ENCODE measurements at places on chromosomes 1 and 21. TPM values are rescaled to one million over a fixed set of nuclear protein-coding genes. Genes with fewer than 3 reads are reported as not detected.

GRCh38 chr1:53442299-53442698 is 16.9 kb upstream of the DMRTB1 start:
- H3K36me3 ChIP-seq, result no peaks in the 10 kb centered on the region
- DNase-seq, result no peak
- peaks cover 3% of the 10 kb centered on the region for H3K27me3 ChIP-seq
- H3K4me1 ChIP-seq, result no peaks in the 10 kb centered on the region
- no peak overlapping the region for H3K4me3 ChIP-seq

- H3K27ac ChIP-seq, result no peak overlapping the region
- peaks cover 58% of the 10 kb centered on the region for H3K27me3 ChIP-seq
Measured at GRCh38 chr1:175679981-175680652, 63.3 kb downstream of the TNR start.

DNA sequence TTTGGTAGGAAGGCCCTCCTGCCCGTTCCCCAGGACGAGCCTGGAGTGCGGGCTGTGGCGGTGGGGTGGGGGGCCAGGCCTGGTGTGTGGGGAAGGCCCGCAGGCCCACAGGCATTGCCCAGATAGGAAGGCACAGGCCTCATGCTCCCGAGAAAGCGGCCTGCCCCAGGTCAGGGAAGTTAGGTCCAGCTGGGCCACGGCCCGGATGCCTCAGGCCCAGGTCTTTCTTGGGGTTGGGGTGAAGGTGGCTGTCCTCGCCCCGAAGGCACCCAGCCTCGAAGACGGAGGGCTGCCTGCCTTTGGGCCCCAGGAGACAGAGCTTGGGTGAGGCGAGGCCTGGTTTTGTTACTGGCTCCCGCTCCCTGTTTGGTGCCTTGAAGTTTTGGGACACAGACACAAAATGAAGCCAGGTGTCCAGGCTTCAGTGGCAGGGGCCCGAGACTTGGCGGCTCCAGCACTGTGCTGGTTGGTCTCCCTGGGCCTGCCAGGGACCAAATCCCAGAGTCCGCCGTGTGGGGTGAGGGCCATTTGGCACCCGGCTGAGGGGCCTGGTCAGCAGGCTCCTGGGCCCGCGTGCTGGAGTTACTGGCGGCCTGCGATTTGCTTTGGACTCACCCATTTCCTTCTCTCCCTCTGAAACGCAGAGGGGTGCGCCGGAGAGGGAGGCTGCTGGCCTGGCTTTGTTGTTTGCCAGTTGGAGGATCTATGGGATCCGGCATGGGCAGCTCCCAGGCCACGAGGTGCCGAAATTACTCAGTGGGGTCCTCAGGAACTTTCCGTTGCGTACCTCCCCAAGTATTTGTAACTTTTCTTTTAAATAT is 2.0 kb downstream of the SKI start:
- H3K27ac ChIP-seq, result peak overlapping the region; percentile 89
- no peaks in the 10 kb centered on the region for H3K36me3 ChIP-seq
- H3K27me3 ChIP-seq, result no peaks in the 10 kb centered on the region

GRCh38 chr1:35554266-35555211 is 2.7 kb downstream of the KIAA0319L start:
- H3K36me3 ChIP-seq, result peaks cover 38% of the 10 kb centered on the region
- H3K27ac ChIP-seq, result peak overlapping the region; percentile 39
- no peak for DNase-seq
- H3K27me3 ChIP-seq, result no peaks in the 10 kb centered on the region

- DNase-seq, result no peak
- no peaks in the 10 kb centered on the region for H3K27me3 ChIP-seq
- no peaks in the 10 kb centered on the region for H3K36me3 ChIP-seq
- peaks cover 16% of the 10 kb centered on the region for H3K4me1 ChIP-seq
Measured at GRCh38 chr1:168687816-168688215, 41.2 kb downstream of the DPT start.

DNA sequence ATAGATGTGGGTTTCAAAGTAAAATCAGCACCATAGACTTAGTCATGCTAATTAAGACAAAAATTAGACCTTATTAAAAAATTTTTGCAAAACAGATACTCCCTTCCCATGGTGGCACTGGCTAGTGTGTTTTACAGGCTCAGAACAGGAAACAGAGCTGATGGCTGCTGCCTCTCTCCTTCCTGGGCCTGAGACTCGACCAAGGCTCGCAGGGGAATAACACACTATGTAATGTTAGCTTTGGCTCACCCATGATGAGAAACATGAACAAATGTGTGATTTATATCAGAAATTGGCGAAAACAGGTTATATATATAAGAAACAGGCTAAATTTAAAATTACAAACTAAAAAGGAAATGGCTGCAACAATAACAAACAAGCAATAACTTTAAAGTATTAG is 50.7 kb downstream of the ERG start:
- no peak overlapping the region for H3K4me3 ChIP-seq
- no peak for DNase-seq
- peaks cover 41% of the 10 kb centered on the region for H3K4me1 ChIP-seq
- H3K36me3 ChIP-seq, result no peaks in the 10 kb centered on the region
- H3K27me3 ChIP-seq, result no peaks in the 10 kb centered on the region

DNA sequence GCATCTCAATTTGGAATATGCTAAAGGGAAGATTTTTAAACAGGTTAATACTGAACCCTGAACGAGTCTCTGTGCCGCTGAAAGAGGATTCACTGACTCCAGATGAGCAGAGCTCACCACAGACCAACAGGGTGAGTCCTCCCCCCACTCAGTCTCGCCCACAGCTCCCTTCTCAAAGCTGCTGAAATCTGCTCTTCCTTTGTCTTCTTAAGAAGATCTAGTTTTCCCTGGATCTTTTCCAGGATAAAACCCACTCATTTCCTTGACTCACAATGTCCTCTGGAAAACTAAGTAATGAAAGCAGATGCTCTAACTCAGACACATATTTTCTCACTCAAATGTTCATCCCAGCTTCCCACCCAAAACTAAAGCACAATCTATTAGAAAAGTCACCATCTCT is 447.0 kb upstream of the PKN2 start:
- H3K27me3 ChIP-seq, result no peaks in the 10 kb centered on the region
- DNase-seq, result no peak
- H3K4me3 ChIP-seq, result no peak overlapping the region
- H3K4me1 ChIP-seq, result no peaks in the 10 kb centered on the region
- no peak overlapping the region for H3K27ac ChIP-seq

GRCh38 chr21:37273440-37273839 is 6.3 kb upstream of the VPS26C start:
- H3K27ac ChIP-seq, result no peak overlapping the region
- no peak overlapping the region for H3K4me3 ChIP-seq
- H3K36me3 ChIP-seq, result no peaks in the 10 kb centered on the region
- H3K27me3 ChIP-seq, result no peaks in the 10 kb centered on the region

DNA sequence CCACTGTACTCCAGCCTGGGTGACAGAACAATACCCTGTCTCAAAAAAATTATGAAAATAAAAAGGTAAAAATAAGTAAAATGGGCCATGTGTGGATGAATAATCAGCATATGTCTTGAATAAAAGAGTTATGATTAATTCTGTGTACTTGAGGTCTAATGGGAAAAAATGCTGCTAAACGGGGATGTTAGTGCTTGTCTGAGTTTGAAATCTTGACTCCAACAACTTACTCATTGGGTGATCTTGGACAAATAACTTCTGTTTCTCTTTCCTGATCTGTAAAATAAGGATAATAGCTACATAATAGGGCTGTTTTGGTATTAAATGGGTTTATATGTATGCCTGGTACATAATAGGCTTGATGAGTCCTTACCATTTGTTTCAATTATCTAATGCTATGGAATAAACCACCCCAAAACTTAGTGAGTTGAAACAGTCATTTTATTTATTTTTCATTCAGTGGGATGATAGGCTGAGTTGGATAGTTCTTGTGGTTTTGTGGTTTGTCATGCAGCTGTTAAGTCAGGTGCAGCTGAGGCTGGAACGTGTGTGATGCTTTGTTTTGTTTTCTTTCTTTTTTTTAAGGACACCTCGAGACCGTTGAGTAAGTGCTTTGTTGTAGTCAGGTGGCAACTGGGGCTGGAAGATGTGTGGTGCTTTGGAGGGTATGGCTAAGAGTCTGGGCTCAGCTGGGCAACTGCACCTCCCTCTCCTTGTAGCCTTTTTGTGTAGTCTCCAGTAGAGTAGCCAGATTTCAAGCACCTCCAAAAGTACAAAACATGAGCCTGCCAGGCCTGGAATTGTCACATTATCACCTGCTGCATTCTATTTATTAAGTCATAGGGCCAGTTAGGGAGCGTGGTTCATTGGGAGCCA is 4.9 kb downstream of the MDM4 start:
- no peaks in the 10 kb centered on the region for H3K27me3 ChIP-seq
- H3K4me1 ChIP-seq, result peaks cover 59% of the 10 kb centered on the region
- H3K4me3 ChIP-seq, result no peak overlapping the region

- H3K4me3 ChIP-seq, result no peak overlapping the region
- H3K36me3 ChIP-seq, result peaks cover 5% of the 10 kb centered on the region
- H3K4me1 ChIP-seq, result peaks cover 31% of the 10 kb centered on the region
- peak overlapping the region; percentile 21 for H3K27ac ChIP-seq
- no peaks in the 10 kb centered on the region for H3K27me3 ChIP-seq
- no peak for DNase-seq
Measured at GRCh38 chr1:237760951-237761350, 129.8 kb downstream of the ZP4 start.

- no peaks in the 10 kb centered on the region for H3K36me3 ChIP-seq
- H3K27ac ChIP-seq, result peak within 1 kb of the TSS; percentile 9
- peak within 1 kb of the TSS; percentile 33 for H3K4me3 ChIP-seq
- H3K4me1 ChIP-seq, result peaks cover 37% of the 10 kb centered on the region
- no peaks in the 10 kb centered on the region for H3K27me3 ChIP-seq
Measured at GRCh38 chr1:159900086-159900680, at the start of gene CFAP45. CFAP45 (minus strand) TSS chr1:159900165; CDS start chr1:159900098, 67 bp downstream.

- no peak overlapping the region for H3K27ac ChIP-seq
- H3K36me3 ChIP-seq, result peaks cover 16% of the 10 kb centered on the region
- no peak overlapping the region for H3K4me3 ChIP-seq
- peaks cover 15% of the 10 kb centered on the region for H3K4me1 ChIP-seq
- DNase-seq, result no peak
Measured at GRCh38 chr1:19687414-19687813, 22.7 kb downstream of the HTR6 start.

DNA sequence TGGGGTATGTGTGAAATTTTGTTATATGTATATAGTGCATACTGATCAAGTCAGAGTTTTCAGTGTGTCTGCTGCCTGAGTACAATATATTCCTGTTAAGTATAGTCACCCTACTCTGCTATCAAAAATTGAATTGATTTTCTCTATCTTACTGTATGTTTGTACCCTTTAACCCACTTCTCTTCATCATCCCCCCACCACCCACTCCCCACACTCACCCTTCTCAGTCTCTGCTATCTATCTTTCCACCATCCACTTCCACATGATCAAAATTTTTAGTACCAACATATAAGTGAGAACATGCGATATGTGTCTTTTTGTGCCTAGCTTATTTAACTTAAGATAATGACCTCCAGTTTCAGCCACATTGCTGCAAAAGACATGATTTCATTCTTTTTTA is 4.2 kb downstream of the LY9 start:
- no peaks in the 10 kb centered on the region for H3K4me1 ChIP-seq
- H3K27me3 ChIP-seq, result no peaks in the 10 kb centered on the region
- H3K4me3 ChIP-seq, result no peak overlapping the region
- no peak for DNase-seq
- no peak overlapping the region for H3K27ac ChIP-seq

DNA sequence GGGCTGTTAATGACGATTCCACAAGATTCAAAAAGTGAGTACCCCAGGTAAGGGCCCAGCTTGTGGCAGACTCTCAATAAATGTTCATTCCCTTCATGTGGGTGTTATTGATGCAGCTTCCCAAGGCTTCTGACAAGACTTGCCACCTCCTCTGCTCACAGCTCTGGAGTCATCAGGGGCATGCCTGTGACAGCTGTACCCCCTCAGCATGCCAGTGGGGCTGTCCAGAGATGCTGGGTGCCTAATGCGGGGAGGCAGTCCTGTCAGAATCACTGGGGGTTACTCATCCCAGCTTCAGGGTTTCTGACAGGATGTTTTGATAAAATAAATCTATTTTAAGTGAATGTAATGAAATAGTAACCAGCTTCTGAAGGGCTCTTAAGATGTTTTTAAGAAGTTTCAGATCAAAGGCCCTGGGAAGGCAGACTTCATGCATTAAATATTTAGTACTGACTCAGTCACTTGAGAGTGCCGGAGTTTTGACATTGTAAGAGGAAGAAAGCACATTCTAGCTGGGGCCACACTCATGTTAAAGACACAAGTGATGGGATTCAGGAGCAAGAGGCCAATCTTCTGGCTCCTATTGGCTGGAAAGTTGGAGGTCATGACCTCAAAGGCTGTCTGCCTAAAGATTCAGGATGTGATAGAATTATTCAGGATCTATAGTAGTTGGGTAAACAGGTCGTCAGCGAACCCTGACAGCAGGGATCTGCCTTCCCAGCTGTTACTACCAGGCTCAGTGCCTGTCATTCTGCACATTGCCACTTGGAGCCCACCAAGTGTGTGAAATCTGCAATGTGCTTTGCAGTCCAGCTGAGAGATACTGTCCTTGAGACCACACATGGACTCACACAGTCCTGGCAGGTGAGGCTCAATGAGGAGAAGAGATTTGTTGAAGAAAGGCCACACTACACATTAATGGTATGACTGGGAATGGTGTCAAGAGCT is 239.6 kb upstream of the BEND5 start:
- H3K4me3 ChIP-seq, result no peak overlapping the region
- H3K27me3 ChIP-seq, result no peaks in the 10 kb centered on the region
- no peak overlapping the region for H3K27ac ChIP-seq

DNA sequence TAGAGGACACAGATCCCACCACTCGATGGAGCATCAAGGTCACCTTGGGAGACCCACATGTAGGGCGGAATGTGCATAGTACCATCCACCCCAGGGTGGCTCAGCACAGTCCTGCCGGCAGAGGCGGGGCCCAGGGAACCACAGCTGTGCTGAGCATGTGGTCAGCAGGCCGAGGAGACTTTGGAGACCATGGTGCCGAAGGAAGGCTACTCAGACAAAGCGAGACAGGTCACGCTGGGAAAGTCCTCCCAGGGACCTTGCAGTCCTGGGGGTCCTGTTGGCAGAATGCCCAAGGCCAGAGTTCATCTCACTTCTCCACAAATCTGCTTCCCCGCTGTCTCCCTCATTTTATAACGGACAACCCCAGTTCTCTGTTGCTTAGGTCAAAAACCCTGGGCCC is 22.5 kb downstream of the WNT3A start:
- peaks cover 45% of the 10 kb centered on the region for H3K27me3 ChIP-seq
- no peak overlapping the region for H3K27ac ChIP-seq
- no peaks in the 10 kb centered on the region for H3K4me1 ChIP-seq
- no peak overlapping the region for H3K4me3 ChIP-seq

DNA sequence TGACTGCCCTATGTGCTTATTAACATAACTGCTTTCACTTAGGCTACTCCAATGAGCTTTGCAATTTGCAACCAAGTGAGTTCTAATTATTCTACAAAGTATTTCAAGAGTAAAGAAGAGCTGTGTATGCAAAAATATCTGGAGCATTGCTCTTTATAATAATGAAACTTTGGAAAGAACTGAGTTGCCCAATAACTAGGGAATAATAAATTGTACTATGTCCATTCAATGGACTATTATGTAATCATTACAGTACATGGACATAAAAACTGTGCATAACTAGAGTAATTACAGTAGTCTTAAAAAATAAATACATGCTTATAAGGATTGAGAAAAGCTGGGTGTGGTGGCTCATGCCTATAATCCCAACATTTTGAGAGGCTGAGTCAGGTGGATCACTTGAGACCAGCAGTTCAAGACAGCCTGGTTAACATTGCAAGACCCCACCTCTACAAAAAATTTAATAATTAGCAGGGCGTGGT is 70.3 kb upstream of the JAK1 start:
- peaks cover 32% of the 10 kb centered on the region for H3K4me1 ChIP-seq
- H3K36me3 ChIP-seq, result peaks cover 21% of the 10 kb centered on the region
- H3K27me3 ChIP-seq, result no peaks in the 10 kb centered on the region
- H3K4me3 ChIP-seq, result no peak overlapping the region
- no peak overlapping the region for H3K27ac ChIP-seq

EDEM3 gene
- total RNA-seq, result 16.9 TPM

PLA2G5 gene
- 51.4 TPM for total RNA-seq

ADSS2 gene
- 6.1 TPM for total RNA-seq

MXRA8 gene
- total RNA-seq, result 20.2 TPM

NR1I3 gene
- not detected for total RNA-seq

RABIF gene
- 5.4 TPM for total RNA-seq

TMEM82 gene
- not detected for total RNA-seq

ATP1A4 gene
- total RNA-seq, result 0.11 TPM

LRRN2 gene
- total RNA-seq, result 1.4 TPM
